ENCODE measurements at places on chromosomes 3 and 15.

- no peak for DNase-seq
These were observed 102.2 kb downstream of the CTNNB1 start for GRCh38 chr3:41301548-41301947.

GRCh38 chr15:26115229-26115943 lies 252.3 kb upstream of the ATP10A start:
- no peak for DNase-seq

- DNase-seq = no peak
These were observed 11.8 kb downstream of the SLC12A8 start for GRCh38 chr3:125200731-125201139.

- no peak for DNase-seq
These were observed 8.1 kb downstream of the CAV3 start for GRCh38 chr3:8741581-8742261.

DNA sequence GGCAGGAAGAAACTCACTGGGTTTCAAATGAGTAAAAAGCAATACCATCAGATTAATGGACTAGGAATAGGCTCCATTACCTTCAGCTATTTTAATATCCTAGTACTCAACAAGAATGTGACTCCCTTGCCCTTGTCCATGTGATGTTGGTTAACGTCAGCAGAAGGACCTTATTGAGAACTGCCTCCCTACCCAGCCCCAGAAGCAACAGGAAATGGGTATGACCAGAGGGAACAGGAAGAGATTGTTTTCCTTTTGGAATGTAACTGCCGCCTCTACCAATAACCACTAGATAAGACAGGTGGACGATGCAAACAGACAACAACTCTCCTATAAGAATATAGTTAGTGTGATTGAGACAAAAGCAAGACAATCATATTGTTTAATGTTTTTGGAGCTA lies 10.4 kb upstream of the MME start:
- no peak for DNase-seq

DNA sequence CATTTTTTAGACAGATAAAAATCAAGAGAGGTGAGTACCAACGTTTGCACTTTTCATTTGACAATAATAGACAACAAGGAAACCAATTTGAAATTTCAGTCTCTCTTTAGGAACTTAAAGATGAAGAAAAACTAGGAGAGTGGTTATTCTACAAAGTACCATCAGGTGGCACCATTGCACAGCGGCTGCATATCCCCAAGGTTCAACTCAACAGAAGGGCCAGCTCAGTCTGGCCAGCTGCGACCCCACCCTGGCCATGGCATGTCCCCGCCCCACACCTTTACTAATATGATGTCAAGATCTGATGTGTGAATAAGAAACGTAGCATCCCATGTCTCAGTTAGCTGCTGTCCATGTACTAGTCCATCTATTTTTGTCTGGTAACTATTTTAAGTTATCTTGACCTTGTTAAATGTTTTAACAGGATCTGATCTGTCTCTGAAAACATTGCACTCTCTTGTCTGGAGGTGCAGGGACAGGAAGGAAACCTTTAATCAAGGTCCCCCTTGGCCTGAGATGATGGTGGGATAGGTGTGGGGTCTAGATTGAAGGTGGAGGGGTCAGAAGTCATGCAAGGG lies 35.5 kb upstream of the CGNL1 start:
- no peak for DNase-seq

- DNase-seq = no peak
These were observed 82.1 kb downstream of the SMAD3 start for GRCh38 chr15:67147396-67147949.

DNA sequence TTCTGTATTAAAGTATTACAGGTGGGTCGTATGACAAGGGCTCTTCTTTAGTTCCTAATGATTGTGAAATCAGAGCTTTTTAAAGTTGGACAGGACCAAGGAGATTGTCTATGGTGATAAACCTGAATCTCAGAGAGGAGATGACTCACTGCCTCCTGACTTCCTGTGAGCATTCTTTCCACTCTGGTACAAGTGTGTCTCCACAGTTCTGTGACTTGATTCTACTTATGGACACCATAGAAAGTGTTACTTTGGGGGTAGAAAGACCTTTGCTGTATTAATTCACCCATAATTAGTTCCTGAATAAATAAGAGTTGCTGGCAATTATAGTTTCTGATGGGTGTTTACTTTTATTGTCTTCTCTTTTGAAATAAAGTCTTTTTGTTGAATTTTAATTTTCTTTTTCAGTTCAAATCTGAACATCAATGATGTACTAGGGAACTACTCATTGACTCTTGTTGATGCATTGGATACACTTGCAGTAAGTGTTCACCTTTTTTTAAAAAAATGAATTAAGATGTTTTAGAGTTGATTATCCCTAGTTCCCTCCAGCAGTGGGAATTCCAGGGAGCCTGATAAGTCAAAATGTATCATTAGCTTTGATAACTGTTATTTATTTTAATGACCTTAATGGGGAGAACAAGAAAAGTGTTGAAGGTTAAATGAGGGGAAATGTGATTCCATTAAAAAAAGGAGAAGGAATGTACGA lies 7.4 kb downstream of the EDEM1 start:
- DNase-seq = no peak

GRCh38 chr3:176510097-176510496 lies 687.2 kb downstream of the TBL1XR1 start:
- no peak for DNase-seq

- no peak for DNase-seq
These were observed 7.8 kb downstream of the SCG5 start for GRCh38 chr15:32649342-32649741.

DNA sequence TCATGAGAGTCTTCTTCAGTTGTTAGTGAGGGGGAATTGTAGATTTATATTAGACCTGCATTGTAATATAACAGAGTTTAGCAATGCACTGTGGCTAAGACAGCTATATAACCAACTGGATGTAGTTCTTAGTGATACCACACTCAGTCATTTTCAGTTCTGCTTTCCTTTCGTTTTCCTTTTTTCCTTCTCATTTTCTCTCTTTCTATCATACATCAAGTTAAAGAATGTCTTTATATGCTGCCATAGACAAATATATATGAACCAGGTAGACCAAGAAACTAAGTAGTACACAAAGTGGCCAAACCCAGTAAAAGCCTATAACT lies 43.7 kb upstream of the CD47 start:
- DNase-seq = no peak

DNA sequence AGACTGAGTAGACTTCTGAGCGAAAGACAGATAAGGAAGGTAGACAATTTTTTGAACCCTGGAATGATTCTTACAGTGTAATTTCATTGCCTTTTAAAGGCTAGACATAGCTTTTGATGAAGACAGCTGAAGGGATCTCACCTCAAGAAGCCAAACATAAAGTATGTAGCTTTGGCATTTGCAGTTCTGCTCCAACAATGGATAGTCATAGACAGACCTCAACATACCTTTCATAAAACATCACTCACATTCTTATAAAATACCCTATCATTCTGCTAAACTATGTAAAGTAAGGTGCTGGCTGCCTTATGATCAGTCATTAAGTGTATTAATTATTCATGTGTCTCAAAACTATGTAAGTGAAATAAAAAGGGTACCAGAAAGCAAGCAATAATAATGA lies 70.0 kb downstream of the UBE3A start:
- DNase-seq = no peak

DNA sequence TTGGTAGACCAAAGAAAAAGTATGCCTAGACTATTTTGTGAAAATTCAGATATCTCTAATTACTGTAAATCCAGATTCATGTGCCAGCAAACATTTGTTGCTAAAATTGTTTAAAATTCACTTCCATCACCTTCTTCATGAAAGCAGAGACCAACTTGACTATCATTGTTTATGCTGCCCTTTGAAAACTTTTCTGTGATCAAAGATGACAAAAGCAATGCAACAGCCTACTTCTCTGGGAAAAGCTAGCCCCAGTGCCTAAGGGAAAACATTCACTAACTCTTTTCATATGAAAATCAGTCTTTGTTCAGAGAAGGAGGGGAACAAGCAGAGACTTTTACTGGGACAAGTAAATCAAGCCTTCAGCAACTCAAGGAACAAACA lies 178.0 kb upstream of the P2RY1 start:
- no peak for DNase-seq

- DNase-seq = no peak
These were observed 244.7 kb upstream of the ONECUT1 start for GRCh38 chr15:53034767-53035245.

DNA sequence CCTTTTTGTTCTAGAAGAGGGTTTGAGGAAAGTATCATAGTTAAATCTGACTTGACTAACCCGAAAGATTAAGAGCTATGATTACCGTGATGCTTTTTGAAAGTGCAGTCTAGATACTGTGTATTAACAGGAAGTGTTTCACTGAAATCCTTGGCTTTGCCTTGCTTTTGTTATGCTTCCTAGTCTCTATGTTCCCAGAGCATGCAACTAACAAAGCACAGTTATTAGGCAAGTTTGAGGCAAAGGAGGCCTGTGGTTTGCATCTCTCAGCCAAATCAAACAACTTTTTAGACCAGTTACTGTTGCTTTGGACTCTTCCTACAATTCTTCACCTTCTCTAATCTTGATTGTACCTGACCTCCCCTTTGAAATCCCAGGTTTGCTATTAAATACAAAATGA lies 3.9 kb downstream of the LXN start:
- no peak for DNase-seq

DNA sequence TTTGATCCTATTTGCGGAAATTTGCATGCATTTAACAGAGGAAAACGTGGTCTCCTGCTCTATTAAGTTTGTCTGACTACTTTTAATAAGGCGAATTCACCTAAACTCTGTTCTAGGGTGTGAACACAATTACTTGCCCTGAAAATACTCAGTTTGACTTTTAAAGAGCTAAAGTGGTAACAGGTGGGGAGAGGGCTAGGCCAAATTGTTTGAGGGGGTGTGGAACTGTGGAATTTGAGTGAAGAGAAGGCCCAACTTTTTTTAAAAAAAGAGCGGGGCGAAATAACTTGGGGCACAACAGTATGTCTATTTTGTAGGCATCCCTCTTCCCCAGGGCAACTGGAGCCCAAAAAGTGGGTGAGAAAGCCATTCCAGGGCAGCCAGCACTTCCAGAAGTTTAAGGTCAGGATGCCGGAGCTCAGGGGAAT lies 580 bp upstream of the FXR1 start:
- no peak for DNase-seq

DNA sequence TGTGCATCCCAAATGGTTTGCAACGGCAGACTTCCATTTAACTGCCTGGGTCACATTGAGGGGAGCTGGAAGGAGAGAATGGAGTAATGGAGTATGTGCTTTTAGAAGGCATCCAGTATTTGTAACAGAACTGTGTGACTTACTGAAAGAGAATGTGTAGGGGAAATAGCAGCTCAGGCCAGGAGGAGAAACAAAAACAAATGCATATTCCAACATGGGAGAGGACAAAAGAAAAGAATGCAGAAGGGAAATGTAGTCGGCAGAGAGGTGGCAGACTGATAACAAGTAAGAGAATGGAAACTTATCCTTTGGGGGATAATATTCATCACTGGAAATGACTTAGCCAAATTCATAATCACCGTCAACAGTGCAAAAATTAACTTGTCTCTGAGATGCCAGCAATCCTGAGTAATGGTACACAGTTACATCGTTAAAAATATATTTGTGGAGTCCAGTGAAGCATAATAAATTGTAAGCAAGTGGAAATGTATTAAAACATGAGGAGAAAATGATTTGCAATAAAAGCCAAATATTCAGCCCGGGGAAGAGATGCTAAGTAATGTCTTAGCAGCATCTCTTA lies 294.9 kb upstream of the SGO1 start:
- DNase-seq = no peak
